ENCODE measurements at places on chromosomes 5 and 9. TPM values are rescaled to one million over a fixed set of nuclear protein-coding genes. Genes with fewer than 3 reads are reported as not detected.

PCDHA10 gene
- total RNA-seq = 0.15 TPM

GRCh38 chr5:171115519-171115918 lies 193.5 kb upstream of the TLX3 start:
- peaks cover 5% of the 10 kb centered on the region for H3K36me3 ChIP-seq
- no peak for DNase-seq
- no peak overlapping the region for H3K27ac ChIP-seq
- H3K4me3 ChIP-seq = no peak overlapping the region

DNA sequence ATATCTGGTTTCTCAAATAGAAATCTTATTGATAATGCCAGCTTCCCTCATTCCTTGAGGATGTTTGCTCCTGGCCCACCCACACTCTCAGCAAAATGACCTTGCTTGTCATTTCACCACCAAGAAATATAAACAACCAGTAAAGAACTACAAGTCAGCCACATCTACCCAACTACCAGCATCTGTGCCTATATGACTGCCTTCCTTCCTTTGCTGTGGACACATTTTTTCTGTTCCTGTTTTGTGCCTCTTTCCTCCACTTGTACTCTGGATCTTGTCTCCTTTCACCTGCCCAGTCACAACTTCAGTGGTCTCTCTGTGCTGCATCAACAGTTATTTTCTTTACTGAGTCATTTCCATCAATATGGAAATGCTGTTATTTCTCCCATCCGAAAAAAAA lies 20.3 kb downstream of the KIF2A start:
- no peak overlapping the region for H3K4me3 ChIP-seq
- H3K27me3 ChIP-seq = no peaks in the 10 kb centered on the region
- no peak for DNase-seq
- H3K4me1 ChIP-seq = peaks cover 13% of the 10 kb centered on the region

- no peaks in the 10 kb centered on the region for H3K36me3 ChIP-seq
- peak overlapping the region; percentile 39 for H3K4me3 ChIP-seq
- H3K4me1 ChIP-seq = no peaks in the 10 kb centered on the region
- peaks cover 66% of the 10 kb centered on the region for H3K27me3 ChIP-seq
These were observed 1.4 kb upstream of the PSD2 start for GRCh38 chr5:139794067-139794846.

GRCh38 chr9:136244969-136245218 lies 718 bp downstream of the QSOX2 start:
- H3K27ac ChIP-seq = peak overlapping the region; percentile 86
- peaks cover 7% of the 10 kb centered on the region for H3K36me3 ChIP-seq
- DNase-seq = no peak

DNA sequence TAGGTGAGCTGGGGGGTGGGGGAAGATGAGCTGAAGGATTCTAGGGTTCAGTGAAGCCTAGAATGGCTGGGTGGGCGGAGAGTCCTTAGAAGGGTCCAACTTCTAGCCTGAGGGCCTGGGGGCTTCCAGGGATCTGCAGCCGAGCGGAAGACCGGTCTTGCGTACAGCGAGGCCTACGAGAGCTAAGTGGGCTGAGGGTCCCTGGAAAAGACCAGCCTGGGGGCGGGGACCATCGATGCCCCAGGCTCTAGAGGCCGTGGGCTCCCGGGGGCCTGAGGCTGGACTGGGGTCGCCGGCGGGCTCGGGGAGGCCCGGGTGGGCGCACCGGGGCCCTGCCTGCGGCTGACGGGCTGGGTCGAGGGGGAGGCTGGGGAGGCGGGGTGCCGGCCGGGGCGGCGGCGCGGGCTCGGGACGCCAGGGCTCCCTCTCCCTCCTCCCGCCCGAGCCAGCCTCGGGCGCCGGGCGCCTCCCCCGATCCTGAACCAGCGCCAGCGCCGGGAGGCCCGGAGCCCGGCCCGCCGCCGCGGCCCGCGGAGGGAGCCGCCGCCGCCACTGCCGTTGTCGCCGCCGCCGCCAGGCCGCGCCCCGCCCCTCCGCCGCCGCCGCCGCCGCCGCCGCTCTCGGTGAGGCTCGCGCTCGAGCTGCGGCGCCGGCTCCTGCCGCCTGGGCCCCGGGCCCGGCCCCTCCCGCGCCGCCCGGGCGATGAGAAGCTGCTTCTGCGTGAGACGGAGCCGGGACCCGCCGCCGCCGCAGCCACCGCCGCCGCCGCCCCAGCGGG lies at the start of gene MVB12B:
Gene MVB12B, plus strand, starts transcription at position 602 of the 778 bp plus-strand sequence. Its CDS starts 101 bp downstream, at position 703.
- no peaks in the 10 kb centered on the region for H3K36me3 ChIP-seq
- DNase-seq = peak; percentile 25
- peak within 1 kb of the TSS; percentile 71 for H3K4me3 ChIP-seq
- H3K4me1 ChIP-seq = peaks cover 6% of the 10 kb centered on the region
- peak within 1 kb of the TSS; percentile 25 for H3K27ac ChIP-seq

DNA sequence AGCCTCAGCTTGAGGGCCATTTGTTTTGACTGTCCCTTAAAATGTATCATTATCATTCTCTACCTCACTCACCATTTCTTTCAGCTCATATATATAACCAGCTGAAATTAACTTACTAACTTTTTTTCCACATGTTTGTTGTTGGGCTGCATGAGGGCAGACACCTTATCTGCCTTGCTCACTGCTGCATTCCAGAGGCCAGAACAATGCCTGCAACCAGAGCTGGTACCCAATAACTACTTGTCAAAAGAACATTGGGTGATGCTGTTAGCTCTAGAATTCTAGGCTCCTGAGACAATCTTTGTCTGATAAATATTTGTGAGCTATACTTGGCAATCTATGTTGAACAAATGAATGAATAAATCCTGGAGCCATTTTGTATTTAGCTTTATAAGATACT lies 68.3 kb downstream of the HTR4 start:
- H3K27me3 ChIP-seq = no peaks in the 10 kb centered on the region
- peak; percentile 13 for DNase-seq
- no peak overlapping the region for H3K27ac ChIP-seq
- H3K4me1 ChIP-seq = no peaks in the 10 kb centered on the region
- no peak overlapping the region for H3K4me3 ChIP-seq

DNA sequence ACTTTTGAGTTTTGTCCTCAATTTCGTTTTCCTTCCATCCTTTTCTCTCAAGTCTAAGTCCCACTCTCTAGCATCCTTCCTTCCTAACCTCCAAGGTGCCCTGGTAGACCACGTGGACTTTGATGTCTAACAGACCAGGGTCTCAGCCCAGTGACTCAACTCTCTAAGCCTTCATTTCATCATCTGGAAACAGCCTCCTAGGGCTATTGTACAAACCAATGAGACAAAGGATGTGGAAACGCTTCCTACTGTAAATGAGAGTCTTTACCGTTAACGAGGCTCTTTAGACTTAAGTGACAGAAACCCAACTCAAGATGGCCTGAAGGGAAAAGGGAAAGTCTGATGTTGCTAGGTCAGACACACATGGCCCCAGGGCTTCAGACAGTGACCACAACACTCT lies 49.2 kb upstream of the CPLX2 start:
- H3K27ac ChIP-seq = no peak overlapping the region
- peaks cover 11% of the 10 kb centered on the region for H3K4me1 ChIP-seq
- DNase-seq = peak; percentile 78
- no peaks in the 10 kb centered on the region for H3K27me3 ChIP-seq
- H3K4me3 ChIP-seq = peak overlapping the region; percentile 4

- H3K27me3 ChIP-seq = no peaks in the 10 kb centered on the region
- no peak overlapping the region for H3K4me3 ChIP-seq
- DNase-seq = no peak
These were observed 8.0 kb downstream of the PDGFRB start for GRCh38 chr5:150147670-150148069.
